Cardiac septum (tissue), 1 donor: ENCODE measurements at places on chromosomes 16 and 17. TPM values are rescaled to one million over a fixed set of nuclear protein-coding genes. Genes with fewer than 3 reads are reported as not detected.

NPTX1 gene
- 0.62 TPM for total RNA-seq

GRCh38 chr17:72422505-72423285 lies 301.9 kb downstream of the SOX9 start:
- no peak for DNase-seq

DNA sequence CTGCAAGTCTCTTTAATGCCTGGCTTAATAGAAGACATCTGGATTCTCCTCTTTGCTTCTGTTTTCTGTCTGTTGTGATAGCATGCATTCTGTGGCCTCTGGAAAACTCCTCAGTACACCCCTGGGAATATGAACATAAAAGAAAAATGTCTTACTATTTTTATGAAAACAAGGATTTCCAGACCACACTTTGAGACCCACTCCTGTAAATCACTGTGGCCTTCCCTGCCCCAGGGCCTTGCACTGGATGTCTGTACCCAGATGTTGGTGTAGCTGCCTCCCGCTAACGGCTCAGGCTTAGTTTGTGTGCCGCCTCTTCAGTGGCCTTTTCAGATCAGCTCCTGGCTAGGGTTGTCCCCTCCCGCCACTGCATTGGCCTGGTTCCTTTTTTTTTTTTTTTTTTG lies 126.6 kb downstream of the SOCS1 start:
- DNase-seq: no peak

- no peak for DNase-seq
Observed at GRCh38 chr17:72811976-72812687, 280.4 kb downstream of the SLC39A11 start.

GRCh38 chr16:31833047-31833446 lies 40.6 kb upstream of the ZNF267 start:
- no peak for DNase-seq
